ENCODE measurements at places on chromosomes 6 and 20.

DNA sequence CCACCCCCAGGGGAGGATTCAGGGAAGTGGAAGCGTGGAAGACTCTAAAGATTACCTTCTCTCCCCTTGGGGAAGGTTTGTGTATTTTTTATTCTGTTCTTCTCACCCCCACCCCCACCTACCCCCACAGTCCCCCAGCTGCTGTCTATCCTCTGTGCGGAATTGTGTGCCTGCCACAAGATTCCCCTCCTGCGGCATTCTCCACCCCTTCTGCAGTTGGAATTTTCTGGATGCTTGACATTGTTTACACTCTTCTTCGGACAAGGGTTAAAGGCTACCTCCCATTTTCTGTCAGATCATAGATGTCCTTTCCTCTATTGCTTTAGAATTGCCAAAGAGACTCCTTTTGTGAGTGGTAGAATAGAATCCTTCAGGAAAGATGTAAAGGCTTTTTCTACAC, 60.4 kb upstream of the EDN3 start:
- DNase-seq = no peak

DNA sequence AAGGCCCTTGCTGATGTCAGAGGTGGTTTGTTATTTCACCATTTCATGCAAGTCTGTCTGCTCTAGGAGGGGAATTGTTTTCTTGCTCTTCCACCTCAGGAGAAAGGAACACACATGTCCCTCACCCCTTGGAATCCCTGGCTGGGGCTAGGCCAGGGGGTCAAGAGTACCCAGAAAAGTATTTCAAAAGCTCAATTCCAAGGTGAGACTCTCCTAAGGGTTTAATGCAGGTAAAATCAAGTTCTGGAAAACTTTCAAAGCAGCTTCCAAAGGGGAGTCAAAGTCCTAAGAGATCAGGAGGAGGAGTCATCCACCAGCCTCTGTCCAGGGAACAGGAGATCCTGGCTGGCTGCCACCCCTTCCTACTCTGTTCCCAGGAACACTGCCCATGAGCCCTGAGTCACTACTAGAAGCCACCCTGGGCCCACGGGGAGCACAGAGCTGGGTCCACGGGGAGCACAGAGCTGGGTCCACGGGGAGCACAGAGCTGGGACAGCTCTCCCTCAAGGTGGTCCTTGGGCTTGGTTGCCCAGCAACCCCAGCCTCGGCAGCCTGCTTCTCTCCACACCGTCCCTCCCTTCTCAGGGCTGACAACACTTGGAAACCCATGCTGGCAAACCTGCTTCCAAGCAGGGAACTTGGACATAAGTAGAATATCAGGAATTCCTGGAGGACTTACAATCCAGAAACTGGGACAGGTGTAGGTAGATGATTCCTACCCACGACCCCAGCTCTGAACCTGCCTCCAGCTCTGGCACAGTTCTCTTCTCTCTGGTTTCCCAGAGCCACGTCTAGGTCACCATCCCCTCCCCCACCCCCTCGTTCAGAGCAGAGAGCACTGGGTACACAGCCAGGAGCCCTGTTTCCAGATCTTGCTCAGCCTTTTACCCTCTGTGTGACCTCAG, 35.3 kb upstream of the CDKN1A start:
- no peak for DNase-seq

DNA sequence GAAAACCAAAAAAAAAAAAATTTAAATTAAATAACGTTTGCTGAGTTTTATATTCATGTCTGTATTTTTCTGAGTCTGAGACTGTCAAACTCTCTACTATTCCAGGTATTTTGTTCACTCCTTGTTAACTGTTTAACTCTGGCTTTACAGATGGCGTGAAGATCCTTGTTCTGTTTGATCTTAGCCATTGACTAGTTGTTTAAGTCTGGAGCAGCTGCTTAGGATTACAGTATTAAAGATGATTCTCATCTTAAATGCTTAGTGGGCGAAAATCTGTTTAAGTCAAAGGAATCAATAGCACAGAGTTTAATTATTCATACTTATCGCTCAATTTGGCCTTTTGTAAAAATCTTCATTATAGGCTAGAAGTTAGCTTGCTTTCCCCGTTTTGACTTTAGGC, 2.4 kb downstream of the PHACTR2 start:
- no peak for DNase-seq

GRCh38 chr6:169171951-169172350, 81.7 kb downstream of the THBS2 start:
- DNase-seq = no peak

GRCh38 chr20:43923917-43924316, 9.3 kb downstream of the TOX2 start:
- no peak for DNase-seq

DNA sequence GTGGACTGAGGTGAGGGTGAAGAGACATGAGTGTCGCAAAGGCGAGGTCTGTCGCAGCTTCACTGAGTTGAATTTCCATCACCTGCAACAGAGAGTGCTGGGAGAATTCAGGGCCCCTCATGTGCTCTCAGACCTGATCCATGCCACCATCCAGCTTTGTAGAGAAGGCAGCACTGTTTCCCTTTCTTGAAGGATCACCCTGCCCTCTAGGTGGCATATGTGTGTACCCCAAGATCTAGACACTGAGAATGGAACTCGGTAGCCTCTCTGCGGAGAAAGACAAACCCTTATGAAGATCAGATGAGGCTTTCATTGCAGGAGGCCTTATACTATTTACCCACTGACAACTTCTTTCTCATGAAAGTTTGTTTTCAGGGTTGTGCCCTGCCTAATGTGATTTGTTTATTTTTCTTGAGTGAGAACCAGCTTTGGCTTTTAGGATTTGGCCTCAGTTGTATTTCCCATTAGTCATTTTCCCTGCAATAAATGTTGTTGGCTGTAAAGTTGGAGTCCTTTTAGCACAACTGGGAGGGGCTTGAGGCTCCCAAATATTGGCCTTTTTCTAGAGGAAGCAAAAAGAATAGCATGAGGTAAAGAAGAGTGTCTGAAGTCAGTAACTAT, 811.3 kb downstream of the DHX35 start:
- no peak for DNase-seq
